ENCODE measurements at places on chromosomes 13 and 19.

GRCh38 chr19:31913103-31913661 lies 432.2 kb upstream of the ZNF507 start:
- no peak for DNase-seq

GRCh38 chr13:83219832-83220231 lies 662.4 kb downstream of the SLITRK1 start:
- DNase-seq, result no peak

GRCh38 chr19:20171285-20171684 lies 4.3 kb downstream of the ZNF486 start:
- no peak for DNase-seq

- DNase-seq, result peak; percentile 27
Observed at GRCh38 chr13:100594731-100595130, 6.1 kb upstream of the GGACT start.

DNA sequence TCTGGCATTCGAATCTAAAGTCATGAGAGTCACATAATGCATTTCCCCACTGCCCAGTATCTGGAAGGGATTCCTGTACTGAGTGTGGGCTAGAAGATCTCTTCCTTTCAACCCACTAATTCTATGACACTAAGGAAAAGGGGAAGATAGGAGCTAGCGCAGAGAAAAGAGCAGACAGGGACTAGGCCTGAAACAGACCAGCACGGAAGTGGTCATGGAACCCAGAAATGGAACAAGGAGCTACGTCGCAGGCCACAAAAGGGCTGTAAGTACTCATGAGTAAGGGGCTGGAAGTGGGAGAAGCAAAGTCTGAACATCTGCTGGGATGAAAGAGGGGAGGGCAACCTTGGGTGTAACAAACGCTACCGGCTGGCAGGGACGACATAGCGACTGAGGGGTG lies 8.6 kb downstream of the ABCC4 start:
- no peak for DNase-seq

DNA sequence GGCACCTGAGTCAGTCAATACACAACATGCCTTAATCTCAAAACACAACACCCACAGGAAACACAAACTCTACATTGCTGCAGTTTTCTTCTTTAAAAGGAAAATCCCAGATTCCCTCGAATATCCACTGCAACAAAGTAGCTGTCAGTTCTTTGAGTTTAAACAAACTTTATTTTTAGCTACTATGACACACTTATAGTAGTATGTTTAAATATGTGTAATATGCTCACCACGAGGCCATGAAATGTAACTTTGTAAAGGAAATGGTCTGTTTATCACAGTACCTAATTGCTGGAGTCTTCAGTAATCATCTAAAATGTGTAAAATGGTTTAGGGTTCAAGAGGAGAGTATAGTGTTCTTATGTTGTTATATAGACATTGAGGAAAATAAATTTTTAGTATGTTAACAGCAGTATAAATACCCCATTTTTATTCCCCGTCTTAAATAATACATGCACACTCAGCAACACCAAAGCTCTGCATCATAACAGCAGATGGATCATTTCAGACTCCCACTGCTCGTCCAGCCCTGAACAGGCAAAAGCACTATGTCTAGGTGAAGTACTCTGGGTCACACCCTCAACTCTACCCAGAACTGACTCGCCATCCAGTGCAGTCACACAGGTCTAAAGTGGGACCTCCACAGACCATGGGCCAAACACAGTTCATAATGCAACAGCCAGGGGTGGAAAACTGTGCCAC lies 20.6 kb downstream of the TUBGCP3 start:
- no peak for DNase-seq

GRCh38 chr19:1366296-1366695 lies 17.4 kb upstream of the NDUFS7 start:
- no peak for DNase-seq

DNA sequence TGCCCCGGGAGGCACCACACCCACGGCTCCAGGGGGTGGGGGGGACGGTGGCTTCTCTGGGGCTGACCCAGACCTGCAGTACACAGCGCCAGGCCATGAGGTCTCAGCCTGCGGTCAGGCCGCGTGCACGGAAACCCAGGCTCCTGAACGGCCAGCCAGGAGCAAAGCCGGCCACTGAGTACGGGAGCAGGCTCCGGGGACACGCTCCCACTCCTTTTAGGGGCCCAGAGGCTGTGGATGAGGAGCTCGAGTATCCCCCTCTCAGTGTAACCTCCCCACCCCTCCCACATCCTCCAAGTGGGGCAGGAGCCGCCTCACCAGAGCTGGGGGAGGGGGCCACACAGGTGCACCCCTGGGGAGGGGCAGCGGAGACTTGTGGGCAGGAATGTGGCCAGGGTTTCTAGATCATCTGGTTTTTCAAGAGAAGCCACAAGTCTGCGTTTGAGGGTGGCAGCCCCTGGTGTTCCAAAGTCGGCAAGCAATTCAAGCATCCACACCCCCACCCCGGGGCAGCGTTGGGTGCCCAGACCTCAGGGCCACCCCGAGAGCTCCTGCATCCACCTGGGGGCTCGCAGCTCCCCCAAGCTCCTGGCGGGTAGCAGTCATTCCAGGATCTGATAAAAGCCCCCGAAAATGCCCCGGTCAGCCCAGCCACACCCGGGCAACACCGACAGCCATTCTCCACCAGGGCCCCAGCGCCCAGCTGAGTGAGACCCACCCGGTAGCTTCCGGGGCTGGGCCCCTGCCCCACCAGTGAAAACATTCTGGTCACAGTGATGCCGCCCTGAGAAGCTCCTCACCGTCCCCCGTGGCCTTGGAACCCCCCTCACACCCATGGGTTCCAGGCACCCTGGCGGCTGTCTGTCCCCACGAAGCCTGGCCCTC lies 6.1 kb downstream of the SBNO2 start:
- DNase-seq, result no peak

DNA sequence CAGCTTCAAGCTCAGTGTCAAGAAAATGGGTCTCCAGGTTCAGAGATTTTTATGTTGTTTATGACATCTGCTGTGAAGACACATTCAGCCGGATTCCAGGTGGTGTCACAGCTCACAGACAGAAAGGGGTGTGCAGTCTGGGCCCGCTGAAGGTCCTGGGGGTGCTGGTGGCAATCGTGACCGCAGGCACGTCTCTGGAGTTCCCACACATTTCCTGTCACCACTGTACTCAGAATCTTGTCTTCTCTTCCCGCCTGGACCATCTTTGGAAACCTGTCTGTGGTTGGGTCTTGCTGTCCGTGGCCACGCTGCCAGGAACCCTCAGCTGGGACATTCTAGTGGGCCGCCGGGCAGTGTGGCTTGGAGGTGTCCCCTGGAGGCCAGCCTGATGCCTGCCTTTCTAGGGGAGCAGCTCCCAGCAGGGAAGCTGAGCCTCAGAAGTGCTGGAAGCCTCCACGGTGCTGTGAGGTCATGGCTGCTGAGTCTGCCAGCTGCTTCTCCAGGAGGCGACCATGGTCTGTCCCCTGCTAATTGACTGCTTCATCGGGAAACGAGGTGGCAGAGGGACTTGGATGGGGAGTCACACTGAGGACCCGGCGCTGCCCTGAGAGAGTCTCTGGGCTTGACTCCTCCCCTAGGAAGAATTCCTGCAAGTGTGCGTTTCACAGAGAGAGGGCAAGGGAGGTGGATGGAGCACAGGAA lies 3.7 kb downstream of the TEX29 start:
- no peak for DNase-seq

DNA sequence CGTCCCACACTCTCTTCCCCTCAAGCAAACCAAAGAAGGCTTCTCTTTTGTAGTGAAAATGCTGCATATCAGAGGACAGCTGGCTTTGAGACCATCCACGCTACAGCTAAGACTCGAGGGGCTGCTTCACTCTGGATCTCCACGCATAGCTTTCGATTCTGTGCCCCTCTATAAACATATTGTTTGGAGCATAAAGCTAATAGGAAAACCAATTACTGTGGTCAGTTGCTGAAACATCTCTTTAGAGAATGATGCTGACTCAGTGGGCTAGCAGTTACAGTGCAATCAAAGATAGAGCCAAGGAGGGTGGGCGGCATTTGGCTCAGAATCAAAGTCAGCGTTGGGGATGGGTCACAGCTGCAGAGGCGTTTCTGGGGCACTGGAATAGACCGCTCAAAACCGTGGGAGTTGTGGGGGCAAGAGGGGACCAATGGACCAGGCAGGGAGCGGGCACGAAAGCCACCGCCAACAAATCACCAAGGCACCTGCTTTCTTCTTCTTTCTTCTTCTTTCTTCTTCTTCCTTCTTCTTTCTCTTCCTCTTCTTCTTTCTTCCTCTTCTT lies 76.7 kb downstream of the RASL11A start:
- no peak for DNase-seq

DNA sequence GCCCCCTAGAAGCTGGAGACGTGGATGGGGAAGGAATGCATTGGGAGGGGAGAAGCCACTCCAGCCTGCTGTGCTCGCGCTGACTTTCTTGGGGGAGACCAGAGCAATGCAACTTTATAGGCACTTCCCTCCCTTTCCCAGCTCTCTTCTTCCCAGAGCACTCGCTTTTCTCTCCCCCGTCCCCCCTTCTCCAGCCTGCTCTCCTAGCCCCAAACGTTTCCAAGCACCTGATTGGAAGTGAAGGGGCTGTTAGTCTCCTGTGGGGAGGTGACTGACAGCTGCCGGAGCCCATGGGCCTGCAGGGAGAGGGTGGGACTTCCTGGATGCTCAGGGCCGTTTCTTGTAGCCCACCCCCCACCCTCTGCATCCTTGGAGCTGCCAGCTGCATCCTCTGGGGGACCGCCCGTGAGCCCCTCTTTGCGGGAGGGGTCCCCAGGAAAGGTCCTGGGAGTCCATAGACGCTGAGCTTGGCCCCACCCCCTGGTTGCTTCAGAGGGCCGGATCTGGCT lies 2.5 kb downstream of the HDGFL2 start:
- DNase-seq, result no peak

GRCh38 chr19:31154021-31154420 lies 195.2 kb downstream of the TSHZ3 start:
- DNase-seq, result no peak

- no peak for DNase-seq
Observed at GRCh38 chr19:2602391-2603181, 99.9 kb downstream of the GNG7 start.

GRCh38 chr13:59679254-59679653 lies 484.5 kb downstream of the DIAPH3 start:
- DNase-seq, result no peak

DNA sequence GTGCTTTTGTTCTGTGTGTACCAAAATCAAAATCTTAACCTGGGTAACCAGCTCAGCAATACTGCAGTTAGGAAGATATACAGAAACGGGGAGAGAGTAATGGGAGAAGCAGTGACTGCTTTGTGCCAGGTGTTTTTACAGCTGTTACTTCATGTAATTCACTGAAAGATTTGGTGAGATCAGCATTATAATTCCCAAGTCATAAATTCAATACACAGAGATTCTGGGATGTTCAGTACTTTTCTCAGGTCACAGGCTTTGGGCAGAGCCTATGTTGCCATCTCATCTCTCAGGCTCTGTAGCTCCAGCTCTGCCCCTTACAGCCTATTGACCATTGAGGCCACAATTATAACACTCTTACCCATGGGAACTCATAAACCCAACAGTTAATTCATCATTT lies 138.5 kb downstream of the ZAR1L start:
- no peak for DNase-seq

GRCh38 chr19:38290631-38291147 lies 13.4 kb upstream of the C19orf33 start:
- DNase-seq, result no peak

- DNase-seq, result no peak
Observed at GRCh38 chr19:16888629-16889365, at the start of gene F2RL3. TSS of gene F2RL3 (plus strand) at chr19:16888999. CDS start at chr19:16889190, 191 bp downstream.

Measured in CD4-positive, alpha-beta T cell treated with Interleukin-6 for 4 hours (primary cell).